ENCODE measurements at places on chromosomes 3 and 15.

GRCh38 chr15:42371096-42371495 is 11.8 kb downstream of the CAPN3 start:
- no peak for DNase-seq

- DNase-seq: no peak
These were observed 58.6 kb downstream of the SOX2 start for GRCh38 chr3:181770296-181770695.

- DNase-seq: no peak
These were observed 24.8 kb downstream of the SLC28A2 start for GRCh38 chr15:45276831-45277230.

DNA sequence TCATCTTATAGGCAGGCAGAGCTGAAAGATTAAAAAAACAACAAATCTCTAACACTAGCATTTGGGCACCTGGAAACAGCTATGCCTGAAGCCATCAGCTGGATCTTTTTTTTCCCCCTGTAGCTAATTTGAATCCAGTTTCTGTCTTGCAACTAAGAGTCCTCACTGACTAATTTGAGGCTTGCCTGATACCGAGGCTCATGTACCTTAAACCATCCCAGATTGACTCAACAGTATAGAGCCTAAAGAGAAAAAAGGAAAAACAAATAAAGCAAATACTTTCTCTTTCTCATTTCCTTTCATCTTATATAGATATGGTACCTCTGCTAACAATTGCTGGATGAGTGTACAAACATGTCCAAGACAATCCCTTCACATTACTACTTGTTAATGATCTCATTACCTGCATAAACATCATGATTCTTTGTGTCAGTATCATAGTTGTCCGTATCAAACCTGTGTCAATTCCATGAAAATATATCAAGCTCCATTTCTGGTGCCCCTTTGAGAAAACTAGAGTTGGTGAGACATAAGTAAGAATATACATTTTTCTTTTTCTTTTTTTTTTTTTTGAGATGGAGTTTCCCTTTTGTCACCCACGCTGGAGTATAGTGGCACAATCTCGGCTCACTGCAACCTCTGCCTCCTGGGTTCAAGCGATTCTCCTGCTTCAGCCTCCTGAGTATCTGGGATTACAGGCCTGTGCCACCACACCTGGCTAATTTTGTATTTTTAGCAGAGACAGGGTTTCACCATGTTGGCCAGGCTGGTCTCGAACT is 43.1 kb downstream of the BHLHE40 start:
- no peak for DNase-seq

DNA sequence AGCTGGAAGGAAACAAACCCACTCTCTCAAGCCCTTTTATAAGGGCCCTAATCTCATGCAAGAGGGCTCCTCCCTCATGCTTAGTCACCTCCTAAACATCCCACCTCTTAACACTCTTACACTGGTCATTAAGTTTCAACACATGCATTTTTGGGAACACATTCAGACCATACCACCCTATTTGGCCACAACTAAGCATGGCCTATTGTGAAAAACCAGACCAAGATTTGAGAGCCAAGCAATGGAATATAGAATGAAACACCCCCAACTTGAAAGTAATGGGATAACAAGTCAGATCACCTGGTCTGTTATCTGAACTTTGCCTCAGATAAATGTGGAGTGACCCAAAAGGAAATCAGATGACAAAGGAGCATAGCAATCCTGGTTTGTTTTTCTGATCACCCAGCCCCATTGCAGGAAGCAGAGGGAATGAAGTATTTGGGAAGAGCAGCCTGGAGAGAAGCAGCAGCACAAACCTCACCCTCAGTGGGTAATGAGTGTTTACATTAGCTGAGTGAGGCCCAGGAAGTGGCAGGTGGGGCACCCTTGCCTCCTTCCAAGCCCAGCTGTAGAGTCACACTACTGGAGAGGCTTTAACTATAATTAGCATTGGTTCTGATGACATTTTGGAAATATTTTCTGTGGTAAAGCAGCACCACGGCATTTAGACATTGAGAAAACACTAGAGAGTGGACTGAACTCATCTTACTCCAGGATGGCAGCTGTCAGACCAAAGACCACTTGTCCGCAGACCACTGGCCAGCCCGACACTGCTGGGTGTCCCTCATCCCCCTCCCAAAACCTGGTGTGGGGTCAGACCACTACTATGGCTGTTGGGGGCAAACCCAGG is 48.8 kb upstream of the PRTG start:
- DNase-seq: no peak

GRCh38 chr15:28900041-28900891 is 14.5 kb downstream of the APBA2 start:
- DNase-seq: no peak

DNA sequence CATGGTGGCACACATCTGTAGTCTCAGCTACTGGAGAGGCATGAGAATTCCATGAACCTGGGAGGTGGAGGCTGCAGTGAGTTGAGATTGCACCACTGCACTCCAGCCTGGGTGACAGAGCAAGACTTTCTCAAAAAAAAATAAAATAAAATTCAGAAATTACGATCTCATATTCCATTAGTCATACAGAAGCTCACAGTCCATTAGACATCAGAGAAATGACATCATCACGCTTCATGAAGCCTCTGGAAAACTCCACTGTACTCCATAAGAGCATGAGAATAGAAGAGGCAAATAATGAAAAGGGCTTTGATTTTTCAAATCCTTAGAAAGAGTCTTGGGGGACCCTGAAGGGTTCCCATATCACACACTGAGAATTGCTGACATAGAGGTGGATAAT is 145.0 kb upstream of the MITF start:
- no peak for DNase-seq

GRCh38 chr3:63015614-63016309 is 140.5 kb upstream of the CADPS start:
- no peak for DNase-seq

GRCh38 chr3:144771381-144771870 is 799.8 kb downstream of the DIPK2A start:
- DNase-seq: no peak

- no peak for DNase-seq
These were observed 82.5 kb downstream of the ANO10 start for GRCh38 chr3:43539321-43539720.

DNA sequence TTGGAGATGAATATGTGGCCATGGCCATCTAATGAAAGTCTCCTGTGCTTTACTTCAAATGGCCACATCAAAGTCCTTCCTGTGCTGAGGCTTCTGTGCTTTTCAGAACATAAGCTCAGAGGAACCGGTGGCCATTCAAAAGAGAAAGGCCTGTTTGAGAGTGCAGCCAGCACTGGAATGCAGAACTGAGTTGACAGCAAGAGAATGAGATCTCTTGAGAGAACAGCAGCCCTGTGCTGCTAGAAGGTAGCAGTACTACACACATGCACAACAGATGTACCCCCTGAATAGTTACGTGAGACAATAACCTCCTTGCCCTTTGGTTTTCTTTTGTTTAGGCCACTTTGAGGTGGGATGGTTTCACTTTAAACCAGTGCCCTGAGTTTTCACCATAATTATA is 292.5 kb downstream of the PTPRG start:
- no peak for DNase-seq

- DNase-seq: no peak
These were observed 27.0 kb downstream of the PCOLCE2 start for GRCh38 chr3:142861926-142862325.

DNA sequence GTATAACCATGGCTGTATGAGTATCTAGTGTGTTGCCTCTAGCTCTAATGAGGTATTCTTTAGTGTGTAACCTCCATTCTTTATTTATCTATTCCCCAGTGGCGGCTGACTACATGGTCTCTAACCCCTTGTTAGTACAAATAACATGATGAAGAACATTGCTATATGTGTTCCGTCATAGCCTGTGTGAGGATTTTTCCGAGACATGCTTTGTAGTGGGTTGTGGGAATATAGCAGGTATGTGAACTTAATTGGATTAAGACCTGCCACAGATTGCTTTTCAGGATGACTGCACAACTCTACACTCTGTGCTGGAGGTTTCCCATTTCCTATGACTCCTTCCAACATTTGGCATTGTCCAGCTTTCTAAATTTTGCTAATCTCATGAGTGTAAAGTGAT is 563.4 kb downstream of the ROBO1 start:
- DNase-seq: no peak

DNA sequence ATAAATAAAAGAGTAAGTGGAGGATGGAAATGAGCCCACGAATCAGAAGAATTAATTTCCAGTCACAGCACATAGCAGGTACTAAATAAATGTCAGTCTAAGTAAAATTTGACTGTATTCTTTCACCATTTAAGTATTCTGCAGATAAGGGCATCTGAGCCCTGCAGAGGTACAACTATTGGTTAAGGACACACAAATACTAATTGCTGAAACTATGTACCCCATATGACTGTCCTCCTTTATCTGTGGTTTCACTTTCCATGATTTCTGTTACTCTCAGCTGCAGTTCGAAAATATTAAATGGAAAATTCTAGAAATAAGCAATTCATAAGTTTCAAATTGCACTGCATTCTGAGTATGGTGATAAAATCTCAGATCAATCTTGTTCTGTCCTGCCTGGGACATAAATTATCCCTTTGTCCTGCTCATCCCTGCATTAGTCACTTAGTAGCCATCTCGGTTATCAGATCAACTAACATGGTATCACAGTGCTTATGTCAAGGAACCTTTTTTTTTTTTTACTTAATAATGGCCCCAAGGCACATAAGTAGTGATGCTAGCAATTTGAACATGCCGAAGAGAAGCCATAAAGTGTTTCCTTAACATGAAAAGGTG is 95.1 kb downstream of the LSAMP start:
- no peak for DNase-seq

DNA sequence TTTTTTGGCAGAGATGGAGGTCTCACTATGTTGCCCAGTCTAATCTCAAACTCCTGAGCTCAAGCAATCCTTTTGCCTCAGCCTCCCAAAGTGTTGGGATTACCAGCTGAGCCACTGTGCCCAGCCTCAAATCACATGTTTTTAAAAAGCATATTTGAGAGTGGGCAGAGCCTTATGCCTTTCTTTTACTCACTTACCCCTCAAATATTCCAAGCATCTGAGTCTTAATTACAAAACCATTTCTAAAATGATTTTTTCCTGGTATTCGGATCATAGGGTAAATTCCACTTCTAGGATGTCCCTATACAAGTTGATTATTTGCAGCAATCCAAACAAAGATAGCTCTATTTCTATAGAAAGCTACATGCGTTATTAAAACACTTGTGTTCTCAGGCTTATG is 106.1 kb downstream of the RFTN1 start:
- DNase-seq: no peak
